ENCODE measurements at places on chromosomes 12 and 14. TPM values are rescaled to one million over a fixed set of nuclear protein-coding genes. Genes with fewer than 3 reads are reported as not detected.

DNA sequence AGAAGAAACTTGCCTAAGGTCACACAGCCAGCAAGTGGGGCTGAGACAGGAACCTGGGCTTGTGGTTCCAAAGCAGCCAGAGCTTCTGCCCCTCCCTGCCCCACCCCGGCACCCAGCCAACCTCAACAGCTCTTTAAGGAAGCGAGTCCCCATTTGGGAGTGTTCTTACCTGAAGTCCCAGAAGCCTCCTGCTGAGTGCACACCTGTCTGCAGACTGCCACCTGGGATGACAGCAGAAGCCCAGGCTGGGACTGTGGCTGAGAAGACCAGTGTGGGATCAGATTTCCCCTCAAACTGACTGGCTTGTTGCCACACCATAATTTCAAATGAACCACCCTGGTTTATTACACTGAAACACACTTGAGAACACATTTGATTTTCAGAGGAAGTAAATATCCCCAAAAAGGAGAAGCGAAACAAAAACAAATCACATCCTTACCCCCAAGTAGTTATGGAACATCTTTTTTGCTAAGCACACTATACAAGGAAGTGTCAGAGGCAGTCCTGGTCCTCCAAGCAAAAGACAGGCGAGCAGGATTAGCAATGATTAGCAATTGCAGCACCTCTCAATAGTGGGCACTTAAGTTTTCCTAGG is 6.3 kb upstream of the RIN3 start:
- no peak for DNase-seq
- H3K36me3 ChIP-seq = peaks cover 2% of the 10 kb centered on the region
- peaks cover 9% of the 10 kb centered on the region for H3K4me1 ChIP-seq
- H3K4me3 ChIP-seq = no peak overlapping the region
- H3K27me3 ChIP-seq = peaks cover 24% of the 10 kb centered on the region

GRCh38 chr14:71012888-71013287 is 105.6 kb downstream of the PCNX1 start:
- H3K4me1 ChIP-seq = no peaks in the 10 kb centered on the region
- H3K4me3 ChIP-seq = no peak overlapping the region
- H3K27me3 ChIP-seq = no peaks in the 10 kb centered on the region

The APOF gene
- total RNA-seq = not detected

GRCh38 chr12:17976202-17976601 is 113.8 kb downstream of the RERGL start:
- H3K27me3 ChIP-seq = no peaks in the 10 kb centered on the region
- H3K4me1 ChIP-seq = no peaks in the 10 kb centered on the region
- H3K4me3 ChIP-seq = no peak overlapping the region

DNA sequence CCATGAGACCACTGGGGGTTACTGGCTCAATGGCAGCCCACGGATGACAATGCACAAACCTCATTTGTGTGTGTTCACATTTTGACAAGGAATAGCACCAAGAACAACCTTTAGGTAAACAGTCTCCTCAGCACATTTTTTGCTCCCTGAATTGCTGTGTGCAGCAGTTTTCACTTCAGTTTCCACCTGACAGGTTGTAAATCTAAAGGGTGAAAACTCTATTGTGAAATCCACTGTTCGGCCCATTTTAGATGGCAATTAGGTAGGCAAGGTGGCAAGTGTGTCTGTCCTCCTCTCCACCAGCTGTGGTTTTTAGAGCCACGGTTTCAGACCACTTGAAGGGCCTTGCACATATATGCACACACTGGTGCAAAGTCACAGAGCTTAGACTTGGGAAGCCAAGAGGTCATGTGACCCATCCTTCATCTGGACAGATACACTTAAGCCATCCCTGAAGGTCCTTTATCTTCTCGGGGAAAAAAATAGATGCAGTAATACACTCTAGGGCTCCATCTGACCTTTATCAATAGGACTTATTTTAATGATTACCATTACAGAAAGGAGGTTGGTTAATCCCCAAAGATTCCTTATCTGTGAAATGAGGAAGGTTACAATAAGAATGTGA is 23.2 kb downstream of the HAL start:
- H3K4me1 ChIP-seq = no peaks in the 10 kb centered on the region
- H3K27ac ChIP-seq = no peak overlapping the region
- H3K36me3 ChIP-seq = no peaks in the 10 kb centered on the region
- DNase-seq = no peak
- no peaks in the 10 kb centered on the region for H3K27me3 ChIP-seq
- H3K4me3 ChIP-seq = no peak overlapping the region

- peaks cover 5% of the 10 kb centered on the region for H3K27me3 ChIP-seq
- H3K27ac ChIP-seq = no peak overlapping the region
- DNase-seq = no peak
- H3K4me1 ChIP-seq = peaks cover 22% of the 10 kb centered on the region
- peaks cover 5% of the 10 kb centered on the region for H3K36me3 ChIP-seq
Observed at GRCh38 chr12:91854725-91855124, 290.9 kb downstream of the BTG1 start.

The SUOX gene
- total RNA-seq = 12.9 TPM

DNA sequence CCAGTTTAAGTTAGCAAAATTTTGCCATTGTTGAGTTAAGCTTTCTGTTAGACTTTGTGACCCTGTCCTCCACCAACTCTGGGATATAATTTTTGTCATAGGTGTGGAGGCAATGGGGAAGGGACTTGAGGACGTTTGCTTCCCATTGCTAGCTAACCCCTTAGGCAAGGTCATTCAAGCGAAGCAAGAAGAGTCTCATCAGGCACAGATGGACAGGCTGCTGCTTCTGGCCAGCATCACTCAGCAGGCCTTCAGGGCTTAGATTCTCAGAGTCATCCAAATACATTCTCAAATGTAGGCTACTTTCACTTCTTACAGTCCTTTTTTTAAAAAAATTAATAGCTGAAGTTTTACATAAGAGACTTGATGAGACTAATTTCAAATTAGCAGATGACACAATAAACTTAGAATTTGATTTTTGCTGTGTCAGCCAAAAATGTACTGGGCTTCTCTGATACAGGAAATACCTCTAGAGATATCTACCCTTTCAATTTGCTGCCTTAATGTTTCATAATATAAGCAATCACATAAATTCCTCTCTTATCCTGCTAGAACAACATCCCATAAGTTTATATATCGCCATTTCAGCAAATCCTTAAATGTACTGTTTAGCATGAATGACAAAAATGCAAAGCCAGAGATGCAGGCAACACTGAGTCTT is 875.2 kb downstream of the FLRT2 start:
- no peak for DNase-seq
- no peaks in the 10 kb centered on the region for H3K36me3 ChIP-seq
- H3K4me3 ChIP-seq = no peak overlapping the region

- H3K27ac ChIP-seq = no peak overlapping the region
- H3K4me1 ChIP-seq = peaks cover 40% of the 10 kb centered on the region
- DNase-seq = no peak
- H3K27me3 ChIP-seq = no peaks in the 10 kb centered on the region
Observed at GRCh38 chr14:71414631-71415403, 507.6 kb downstream of the PCNX1 start.

DNA sequence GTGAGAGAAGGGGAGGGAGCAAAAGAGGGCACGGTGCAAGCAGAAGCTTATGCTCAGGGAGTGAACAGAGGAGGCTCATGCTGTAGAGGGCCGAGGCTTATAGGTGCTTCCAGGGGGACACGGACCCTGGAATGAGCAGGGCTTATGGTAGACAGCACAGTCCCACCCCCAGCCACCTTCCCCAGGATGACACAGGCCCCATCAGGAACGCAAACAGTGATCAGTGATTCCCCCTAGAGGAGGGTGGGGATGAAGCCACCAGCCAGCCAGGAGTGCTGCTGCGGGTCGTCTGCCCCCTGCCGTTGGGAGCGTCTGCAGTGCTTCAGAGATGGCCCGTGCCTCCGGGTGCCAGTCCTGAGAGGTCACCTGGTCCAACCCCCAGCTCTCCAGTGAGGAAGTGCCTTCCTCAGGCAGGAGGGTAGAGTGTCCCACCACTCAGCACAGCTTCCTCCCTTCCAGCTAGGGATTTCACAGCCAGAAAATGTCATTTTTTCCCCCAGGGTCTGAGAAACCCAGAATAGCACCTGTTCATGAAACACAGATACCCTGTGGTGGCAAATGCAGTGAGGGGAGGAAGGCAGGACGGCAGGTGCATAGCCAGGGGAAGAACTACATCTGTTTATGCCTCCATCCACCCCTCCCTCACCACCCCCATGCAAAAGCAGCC is 60.7 kb downstream of the SLC6A12 start:
- no peaks in the 10 kb centered on the region for H3K36me3 ChIP-seq
- H3K27ac ChIP-seq = no peak overlapping the region
- no peak overlapping the region for H3K4me3 ChIP-seq

DNA sequence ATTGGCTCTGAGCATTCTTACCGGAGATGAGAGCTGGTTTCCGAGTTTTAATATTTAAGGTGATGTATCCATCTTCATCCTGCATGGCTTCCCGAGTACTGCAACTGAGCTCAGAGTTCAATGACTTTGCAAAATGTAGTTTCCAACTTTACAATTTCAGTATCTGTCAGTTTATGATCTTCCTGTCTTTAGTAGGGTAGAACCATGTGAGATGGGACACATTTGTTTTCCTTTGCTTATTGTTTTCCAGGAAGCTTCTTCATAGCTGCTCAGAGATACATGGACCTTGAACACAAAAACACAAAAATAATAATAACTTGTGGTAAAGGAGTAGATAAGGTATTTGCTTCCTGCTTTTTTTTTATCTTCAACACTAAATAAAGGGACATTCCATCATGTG is at the start of gene CLEC1B:
Gene CLEC1B (minus strand): TSS at position 106 of the 400 bp plus-strand sequence. CDS start 21 bp downstream, at position 85.
- H3K4me1 ChIP-seq = no peaks in the 10 kb centered on the region
- peaks cover 38% of the 10 kb centered on the region for H3K27me3 ChIP-seq
- DNase-seq = no peak

DNA sequence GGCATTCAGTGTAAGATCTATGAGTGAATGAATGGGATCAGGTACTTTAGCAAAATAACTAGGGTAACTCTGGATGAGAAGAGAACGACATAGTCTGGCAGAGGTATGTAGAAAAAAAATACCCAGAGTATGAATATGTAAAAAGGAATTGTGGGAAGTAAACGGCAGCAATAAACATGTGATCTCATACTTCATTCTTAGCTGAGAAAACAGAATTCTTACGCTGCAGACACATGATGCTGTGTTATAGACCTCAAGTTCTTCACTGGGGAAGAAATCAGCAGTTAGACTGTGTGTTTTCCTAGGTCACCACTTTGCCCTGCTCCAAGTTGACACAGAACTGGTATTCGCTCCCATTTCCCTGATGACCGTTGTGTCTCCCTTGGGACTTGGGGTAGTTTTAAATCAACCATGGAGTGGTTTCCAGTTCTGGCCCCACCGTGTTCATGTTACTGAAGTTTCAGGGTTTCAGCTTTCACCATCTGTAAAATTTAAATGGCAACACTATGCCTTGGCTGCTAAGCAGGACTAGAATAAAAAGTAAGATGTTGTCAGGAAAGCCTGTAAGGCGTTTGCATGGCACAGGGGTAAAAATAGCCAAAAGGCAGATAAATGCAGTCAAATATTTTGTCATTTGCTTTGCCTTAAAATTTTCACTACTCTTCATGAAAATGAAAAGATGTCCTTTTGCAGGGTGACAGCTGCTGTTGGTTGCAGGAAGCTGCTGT is 223.7 kb downstream of the PELI2 start:
- peaks cover 8% of the 10 kb centered on the region for H3K4me1 ChIP-seq
- H3K4me3 ChIP-seq = no peak overlapping the region
- H3K36me3 ChIP-seq = no peaks in the 10 kb centered on the region
- DNase-seq = no peak
- H3K27me3 ChIP-seq = no peaks in the 10 kb centered on the region
- no peak overlapping the region for H3K27ac ChIP-seq

The JKAMP gene
- total RNA-seq = 28.8 TPM

The CDKN1B gene
- 54.8 TPM for total RNA-seq

The SMARCC2 gene
- total RNA-seq = 124 TPM

- no peak overlapping the region for H3K4me3 ChIP-seq
- H3K27me3 ChIP-seq = no peaks in the 10 kb centered on the region
- H3K36me3 ChIP-seq = no peaks in the 10 kb centered on the region
- H3K27ac ChIP-seq = no peak overlapping the region
- H3K4me1 ChIP-seq = peaks cover 16% of the 10 kb centered on the region
Observed at GRCh38 chr12:47034661-47035060, 44.8 kb upstream of the PCED1B start.

GRCh38 chr12:118743896-118744700 is 237.2 kb upstream of the SRRM4 start:
- no peak overlapping the region for H3K4me3 ChIP-seq
- no peaks in the 10 kb centered on the region for H3K4me1 ChIP-seq
- no peaks in the 10 kb centered on the region for H3K27me3 ChIP-seq
- H3K36me3 ChIP-seq = no peaks in the 10 kb centered on the region
- H3K27ac ChIP-seq = no peak overlapping the region
- DNase-seq = no peak

- peak overlapping the region; percentile 59 for H3K27ac ChIP-seq
- peaks cover 42% of the 10 kb centered on the region for H3K4me1 ChIP-seq
- H3K27me3 ChIP-seq = peaks cover 4% of the 10 kb centered on the region
- DNase-seq = peak; percentile 23
Observed at GRCh38 chr14:104686624-104687517, 2.5 kb upstream of the INF2 start.

- H3K36me3 ChIP-seq = no peaks in the 10 kb centered on the region
- H3K4me1 ChIP-seq = no peaks in the 10 kb centered on the region
- no peaks in the 10 kb centered on the region for H3K27me3 ChIP-seq
Observed at GRCh38 chr14:56992332-56992820, 182.1 kb upstream of the OTX2 start.

DNA sequence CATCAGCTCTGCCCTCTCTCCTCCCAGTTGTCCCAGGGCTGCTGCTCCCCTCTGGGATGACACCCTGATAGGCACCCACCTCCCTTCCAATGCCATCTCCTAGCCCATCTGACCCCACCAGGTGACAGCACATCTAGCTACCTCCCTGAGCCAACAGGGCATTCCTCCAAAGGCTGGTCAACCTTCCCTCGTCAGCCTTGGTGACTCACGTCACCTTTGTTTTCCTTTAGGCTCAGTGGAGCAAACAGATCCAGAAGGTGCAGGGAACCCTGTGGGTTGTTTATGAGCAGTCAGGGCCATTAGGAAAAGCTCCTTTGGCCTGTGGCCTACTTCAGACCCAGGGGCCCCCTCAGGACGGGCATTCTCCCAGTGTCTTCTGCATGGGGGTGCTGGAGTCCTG is 32.4 kb downstream of the PIGH start:
- DNase-seq = no peak
- H3K4me1 ChIP-seq = peaks cover 8% of the 10 kb centered on the region
- H3K27me3 ChIP-seq = peaks cover 4% of the 10 kb centered on the region
- H3K27ac ChIP-seq = no peak overlapping the region
- no peaks in the 10 kb centered on the region for H3K36me3 ChIP-seq

The SDR9C7 gene
- not detected for total RNA-seq

GRCh38 chr14:90426031-90426540 is 29.3 kb downstream of the CALM1 start:
- H3K27me3 ChIP-seq = no peaks in the 10 kb centered on the region
- no peaks in the 10 kb centered on the region for H3K36me3 ChIP-seq
- H3K4me1 ChIP-seq = no peaks in the 10 kb centered on the region
- no peak overlapping the region for H3K4me3 ChIP-seq

The KRT6C gene
- total RNA-seq = not detected

The SPTB gene
- not detected for total RNA-seq

Data from activated T-helper 1 cell treated with anti-CD3 and anti-CD28 coated beads, Interleukin-12 subunit alpha, Interleukin-12 subunit beta, Interleukin-2, Interleukin-4 antibody, amounts not matched to agents 30 ng/mL and 10 ng/mL and 1 ng/mL, durations not matched to agents 14 hours and 24 hours and 36 hours (primary cell).